IPS-NIHi11 (cell line): ENCODE measurements at places on chromosomes 1 and 21.
A peak's percentile ranks its signal among the peaks of the same experiment; 100 is the strongest.

GRCh38 chr1:209607102-209607794 is 23.7 kb downstream of the CAMK1G start:
- DNase-seq, result no peak

- no peak for DNase-seq
Observed at GRCh38 chr1:232602622-232603021, 27.3 kb downstream of the SIPA1L2 start.

GRCh38 chr1:14626869-14627607 is 28.6 kb downstream of the KAZN start:
- peak; percentile 23 for DNase-seq

- DNase-seq, result no peak
Observed at GRCh38 chr1:84998642-84999280, 1.8 kb upstream of the MCOLN2 start.

DNA sequence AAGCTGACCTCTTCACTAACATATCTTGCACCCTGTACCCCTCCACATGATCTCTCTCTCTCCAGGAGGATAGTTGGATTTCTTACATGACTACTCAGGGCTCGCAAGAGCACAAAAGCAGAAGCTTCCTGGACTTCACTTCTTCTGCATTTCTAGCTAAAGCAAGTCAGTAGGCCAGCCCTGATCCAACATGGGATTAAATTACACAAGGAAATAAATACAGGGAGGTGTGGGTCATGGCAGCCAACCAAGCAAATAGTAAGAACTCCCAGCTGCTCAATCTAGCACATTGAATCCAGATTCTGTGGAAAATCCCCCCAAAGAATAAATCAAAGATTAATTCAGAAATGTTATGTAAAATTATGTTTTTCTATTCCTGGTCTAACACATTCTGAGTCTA is 33.3 kb downstream of the KLHDC7A start:
- DNase-seq, result no peak

DNA sequence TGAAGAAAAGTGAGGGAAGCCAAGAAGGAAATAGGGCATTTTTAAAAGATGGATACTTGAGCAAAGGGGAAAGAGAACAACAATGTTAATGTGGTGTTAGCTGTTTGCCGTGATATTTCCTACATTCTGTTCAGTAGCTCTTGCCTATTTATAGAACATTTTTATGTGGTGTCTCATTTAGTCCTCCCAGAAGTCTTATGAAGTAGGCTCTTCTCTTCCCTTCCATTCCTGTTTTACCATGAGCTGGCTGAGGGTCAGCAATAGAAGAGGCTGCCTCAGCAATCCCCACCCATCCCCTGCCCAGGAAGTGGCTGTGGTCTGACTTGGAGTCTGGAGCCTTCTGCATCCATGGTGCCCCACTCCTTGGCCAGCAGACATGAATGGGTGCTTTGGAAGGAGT is 60.1 kb downstream of the KIAA0040 start:
- DNase-seq, result no peak
